H54 (cell line): ENCODE measurements at places on chromosomes 12 and 14.

GRCh38 chr12:127108360-127109215 is 1158.4 kb upstream of the TMEM132C start:
- DNase-seq: peak; percentile 45

GRCh38 chr12:43132291-43132690 is 419.7 kb downstream of the ADAMTS20 start:
- no peak for DNase-seq

DNA sequence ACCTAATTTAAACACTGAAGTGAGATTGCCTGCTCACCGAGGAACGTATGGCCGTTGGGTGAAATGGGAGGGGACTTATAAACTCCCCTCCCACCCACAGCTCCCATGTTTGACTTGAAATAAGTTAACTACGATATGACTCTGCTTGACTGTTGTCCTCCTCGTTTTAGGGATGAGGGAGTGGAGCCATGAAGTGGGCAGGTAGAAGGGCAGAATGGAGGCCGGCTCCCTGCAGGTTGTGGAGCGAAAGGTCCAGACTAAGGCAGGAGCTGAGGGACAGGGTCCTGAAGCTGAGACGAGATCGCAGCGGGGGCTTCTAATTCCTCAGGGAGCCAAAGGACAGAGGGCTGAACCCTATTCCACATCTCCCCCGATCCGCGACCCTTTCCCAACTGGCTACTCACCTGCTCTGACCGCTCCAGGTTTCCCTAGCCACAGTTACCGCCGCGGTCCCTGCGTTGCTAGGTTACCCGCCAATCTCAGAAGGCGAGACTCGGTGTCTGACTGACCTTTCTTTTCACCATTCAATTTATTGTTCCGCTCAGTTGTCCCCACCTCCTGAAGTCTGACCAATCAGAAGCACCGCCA is 577 bp upstream of the TPCN1 start:
- peak; percentile 80 for DNase-seq

DNA sequence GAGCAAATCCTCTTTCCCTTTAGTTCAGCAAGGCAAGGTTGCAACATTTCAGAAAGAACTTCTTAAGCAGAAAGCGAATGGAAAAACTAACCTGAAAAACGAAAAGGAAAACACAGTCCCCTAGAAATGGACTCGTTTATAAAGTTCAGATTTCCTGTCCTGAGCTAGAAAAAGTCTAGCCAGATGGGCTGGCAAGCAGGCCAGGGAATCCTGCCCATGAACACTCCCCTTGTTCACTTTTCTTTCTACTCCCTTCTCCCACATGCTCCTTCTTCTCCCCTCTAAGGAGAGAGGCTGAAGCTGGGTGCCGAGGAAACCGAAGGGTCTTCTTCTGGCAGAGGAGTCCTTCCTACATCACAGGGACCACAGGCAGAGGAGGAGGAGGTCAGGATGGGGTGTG is 27.1 kb downstream of the LTBP2 start:
- no peak for DNase-seq

- DNase-seq: peak; percentile 7
These were observed 157.5 kb downstream of the TMTC3 start for GRCh38 chr12:88299567-88300101.

GRCh38 chr12:103833891-103834290 is 7.1 kb downstream of the NT5DC3 start:
- DNase-seq: no peak

- no peak for DNase-seq
These were observed 5.0 kb upstream of the EPS8 start for GRCh38 chr12:15794196-15794595.

- DNase-seq: no peak
These were observed 8.4 kb downstream of the PAPLN start for GRCh38 chr14:73245480-73246325.

- peak; percentile 13 for DNase-seq
These were observed 27.4 kb upstream of the GUCY2C start for GRCh38 chr12:14723763-14724162.

DNA sequence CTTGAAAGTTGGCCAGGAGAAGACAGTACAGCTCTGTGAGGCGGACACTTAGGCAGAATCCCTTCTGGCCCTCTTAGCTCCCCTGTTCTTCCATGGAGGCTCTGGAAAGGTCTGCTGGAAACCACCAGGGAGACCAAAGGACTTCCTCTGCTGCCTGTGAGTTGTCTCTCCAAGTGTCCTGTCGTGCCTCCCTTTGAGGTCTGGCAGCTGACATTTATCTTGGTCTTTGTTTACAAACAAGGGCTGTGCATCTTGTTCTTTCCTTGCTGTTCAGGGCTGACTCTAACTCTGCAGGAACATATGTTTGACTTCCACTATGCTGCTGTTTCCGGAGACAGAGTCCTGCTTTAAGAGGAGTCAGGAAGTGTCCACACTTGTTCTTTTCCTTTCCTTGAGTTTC is 159.9 kb upstream of the FRMD6 start:
- DNase-seq: no peak

- DNase-seq: no peak
These were observed 17.0 kb downstream of the ACSS3 start for GRCh38 chr12:81094718-81095360.

DNA sequence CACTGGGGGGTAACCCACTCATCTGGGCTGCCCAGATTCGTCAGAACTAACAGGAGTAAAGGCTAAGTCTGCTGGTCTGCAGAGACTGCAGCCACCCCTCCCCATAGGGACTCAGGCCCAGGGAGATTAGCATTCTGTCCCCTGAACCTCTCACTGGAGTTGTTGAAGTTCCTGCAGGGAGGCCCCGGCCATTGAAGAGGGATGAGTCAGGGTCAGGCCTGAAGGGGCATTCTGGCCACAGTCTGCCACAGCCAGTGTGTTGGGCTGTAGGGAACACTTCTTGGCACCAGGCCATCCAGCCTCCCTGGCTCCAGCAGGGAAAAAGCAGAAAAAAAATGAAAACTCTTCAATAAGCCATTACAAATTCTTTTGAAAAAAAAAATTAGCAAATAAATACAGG is 35.3 kb downstream of the KLRK1 start:
- no peak for DNase-seq

DNA sequence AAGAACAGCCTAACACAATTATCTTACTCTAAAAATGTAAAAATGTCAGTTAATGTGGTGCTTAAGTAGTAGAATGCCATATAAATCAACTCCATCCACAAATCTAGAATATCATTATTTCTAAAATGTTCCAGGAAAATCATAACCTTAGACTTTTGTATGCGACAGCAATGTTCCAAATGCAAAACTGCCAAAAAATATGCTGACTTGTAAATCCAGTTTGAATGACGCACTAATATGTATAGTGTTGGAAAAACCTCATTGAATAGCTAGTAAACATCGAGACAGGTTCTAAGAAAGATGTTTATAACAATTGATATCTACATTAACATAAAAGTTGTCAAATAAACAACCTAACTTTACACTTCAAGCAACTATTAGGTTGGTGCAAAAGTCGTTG is 469.1 kb upstream of the PRICKLE1 start:
- DNase-seq: no peak

- no peak for DNase-seq
These were observed at the start of gene MMP14 for GRCh38 chr14:22836301-22837113. TSS of gene MMP14 (plus strand) at chr14:22836585. CDS start at chr14:22836818, 233 bp downstream.

DNA sequence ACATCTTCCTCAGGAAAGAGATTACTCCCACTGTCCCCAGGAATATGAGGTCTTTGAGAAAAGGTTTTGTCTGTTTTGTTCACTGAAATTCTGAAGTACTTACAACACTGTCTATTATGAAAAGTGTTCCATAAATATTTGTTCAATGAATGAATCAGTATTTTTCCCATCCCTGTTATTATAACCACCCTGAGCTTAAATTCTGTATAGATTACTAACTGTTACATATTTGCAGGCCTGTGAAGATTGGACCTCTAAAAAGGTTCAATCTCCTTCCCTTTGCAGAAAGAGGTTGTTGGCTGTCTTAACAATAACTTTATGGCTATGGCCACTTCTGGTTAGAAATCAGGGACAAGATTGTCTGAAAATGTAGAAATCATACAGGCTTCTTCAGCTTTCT is 174.5 kb upstream of the NPAS3 start:
- DNase-seq: no peak

- DNase-seq: no peak
These were observed 42.6 kb downstream of the GPATCH2L start for GRCh38 chr14:76194327-76194726.

GRCh38 chr14:100406505-100407131 is 83.5 kb downstream of the SLC25A47 start:
- DNase-seq: peak; percentile 45

GRCh38 chr12:108670066-108670631 is 36.5 kb upstream of the SELPLG start:
- DNase-seq: no peak

GRCh38 chr12:91947459-91947858 is 198.2 kb downstream of the BTG1 start:
- no peak for DNase-seq

DNA sequence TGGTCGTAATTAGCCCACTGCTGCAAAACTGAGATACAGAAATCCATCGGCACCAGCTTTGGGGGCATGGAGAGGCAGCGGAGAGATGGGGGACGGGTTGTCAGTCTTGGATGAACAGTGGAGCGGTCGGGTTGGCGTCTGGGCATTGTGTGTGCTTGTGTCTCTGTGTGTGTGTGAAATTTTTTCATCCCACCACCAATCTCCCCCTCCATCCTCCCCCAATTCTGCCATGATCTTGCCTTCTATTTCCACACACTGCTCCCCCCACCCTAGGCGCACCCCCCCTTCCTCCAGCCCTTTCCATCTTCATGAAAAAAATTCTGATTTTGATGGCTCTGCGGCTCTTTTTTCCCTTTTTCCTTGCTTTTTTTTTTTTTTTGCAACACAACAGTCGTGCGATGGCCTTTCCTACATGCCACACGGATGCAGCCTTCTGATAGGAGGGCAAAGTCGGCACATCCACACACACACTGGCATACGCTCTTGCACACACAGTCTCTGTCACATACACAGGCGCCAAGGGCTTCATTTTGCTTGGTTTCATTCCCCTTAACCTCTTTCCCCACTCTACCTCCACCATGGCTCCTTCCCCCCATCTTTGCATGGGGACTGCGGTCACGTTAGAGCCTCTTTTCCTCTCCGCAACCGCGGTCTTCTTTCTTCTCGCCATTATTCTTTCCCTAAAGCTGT is 3.3 kb downstream of the NRXN3 start:
- no peak for DNase-seq

- peak; percentile 40 for DNase-seq
These were observed 348.2 kb downstream of the DPF3 start for GRCh38 chr14:72545411-72546311.

GRCh38 chr14:66085224-66085623 is 400.9 kb upstream of the CCDC196 start:
- DNase-seq: no peak

GRCh38 chr12:132398386-132398991 is 69.1 kb upstream of the GALNT9 start:
- no peak for DNase-seq

GRCh38 chr12:46299851-46300250 is 31.0 kb upstream of the SLC38A1 start:
- no peak for DNase-seq

GRCh38 chr14:79613625-79614024 is 597.7 kb downstream of the DIO2 start:
- DNase-seq: no peak

- DNase-seq: no peak
These were observed 91.9 kb upstream of the LMNTD1 start for GRCh38 chr12:25644979-25645378.

DNA sequence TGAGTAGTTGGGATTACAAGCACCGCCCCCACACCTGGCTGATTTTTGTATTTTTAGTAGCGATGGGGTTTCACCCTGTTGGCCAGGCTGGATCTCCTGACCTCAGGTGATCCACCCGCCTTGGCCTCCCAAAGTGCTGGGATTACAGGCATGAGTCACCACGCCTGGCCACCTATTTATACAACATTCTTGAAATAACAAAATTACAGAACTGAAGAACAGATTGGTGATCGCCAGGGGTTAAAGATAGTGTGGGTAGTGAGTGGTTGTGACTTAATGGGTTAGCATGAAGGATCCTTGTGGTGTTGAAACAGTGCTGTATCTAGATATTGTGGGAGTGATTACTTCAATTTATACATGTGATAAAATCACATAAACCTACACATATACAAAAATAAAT is 7.4 kb downstream of the GLIPR1L1 start:
- no peak for DNase-seq

- no peak for DNase-seq
These were observed 11.9 kb downstream of the ARL6IP4 start for GRCh38 chr12:122992386-122992785.

- no peak for DNase-seq
These were observed 153.0 kb upstream of the DIO2 start for GRCh38 chr14:80364274-80364673.
